Gastroesophageal sphincter (tissue), 4 donors: ENCODE measurements at places on chromosomes 6 and 20.

- ATAC-seq: no peak
These were observed 71.7 kb upstream of the SGK1 start for GRCh38 chr6:134389658-134390057.

DNA sequence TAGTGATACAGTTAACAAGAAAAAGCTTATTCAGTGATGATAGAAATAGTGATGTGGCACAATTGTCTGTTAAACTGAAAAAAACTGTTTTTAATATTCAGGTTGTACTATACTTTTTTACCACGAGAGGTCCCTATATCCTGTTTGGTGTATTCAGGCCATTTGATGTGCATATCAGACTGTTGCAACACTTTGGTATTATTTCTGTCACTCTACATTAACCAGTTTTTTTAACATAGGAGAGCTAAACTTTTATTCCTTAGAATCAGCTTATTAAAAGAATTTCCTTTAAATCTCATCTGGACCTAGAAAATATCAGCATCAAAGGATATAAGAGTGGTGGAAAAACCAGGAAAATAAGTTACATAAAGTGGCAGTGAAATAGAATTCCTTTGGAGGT, 36.8 kb downstream of the TSPYL4 start:
- peak; percentile 75 for ATAC-seq

- no peak for ATAC-seq
These were observed 85.8 kb downstream of the ZFP64 start for GRCh38 chr20:52105442-52106422.

DNA sequence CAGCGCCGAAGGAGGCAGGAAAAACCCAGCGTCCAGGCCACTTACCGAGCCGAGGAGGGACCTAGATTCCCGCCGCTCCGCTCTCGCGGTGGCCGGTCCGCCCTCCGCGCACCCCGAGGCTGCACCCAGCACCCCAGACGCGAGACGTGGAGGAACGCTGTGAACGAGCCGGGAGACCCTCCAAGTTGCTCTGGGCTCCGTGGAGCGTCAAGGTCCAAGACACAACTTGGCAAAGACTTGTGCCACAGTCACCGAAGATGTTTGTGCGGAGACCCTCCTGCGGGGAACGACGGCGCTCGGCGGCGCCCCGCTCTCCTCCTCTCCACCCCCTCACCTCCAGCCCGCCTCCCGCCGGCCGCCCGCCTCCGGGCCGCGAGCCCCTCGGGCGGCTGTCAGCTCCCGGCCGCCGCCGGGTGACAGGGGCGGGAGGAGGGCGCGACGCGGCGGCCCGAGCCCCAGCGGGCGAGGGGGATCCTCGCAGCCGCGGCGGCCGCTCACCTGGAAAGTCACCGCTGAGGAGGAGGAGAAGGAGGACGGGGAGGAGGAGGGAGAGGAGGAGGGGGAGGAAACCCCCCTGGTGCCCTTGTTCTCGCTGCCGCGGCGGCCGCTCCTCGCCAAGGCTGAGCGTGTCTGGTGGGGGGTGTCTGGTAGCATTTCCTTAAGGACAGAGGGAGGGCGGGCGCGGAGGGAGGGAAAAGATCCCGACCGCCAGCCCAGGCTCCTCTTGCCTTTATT, 637 bp upstream of the HIVEP2 start:
- peak; percentile 30 for ATAC-seq

DNA sequence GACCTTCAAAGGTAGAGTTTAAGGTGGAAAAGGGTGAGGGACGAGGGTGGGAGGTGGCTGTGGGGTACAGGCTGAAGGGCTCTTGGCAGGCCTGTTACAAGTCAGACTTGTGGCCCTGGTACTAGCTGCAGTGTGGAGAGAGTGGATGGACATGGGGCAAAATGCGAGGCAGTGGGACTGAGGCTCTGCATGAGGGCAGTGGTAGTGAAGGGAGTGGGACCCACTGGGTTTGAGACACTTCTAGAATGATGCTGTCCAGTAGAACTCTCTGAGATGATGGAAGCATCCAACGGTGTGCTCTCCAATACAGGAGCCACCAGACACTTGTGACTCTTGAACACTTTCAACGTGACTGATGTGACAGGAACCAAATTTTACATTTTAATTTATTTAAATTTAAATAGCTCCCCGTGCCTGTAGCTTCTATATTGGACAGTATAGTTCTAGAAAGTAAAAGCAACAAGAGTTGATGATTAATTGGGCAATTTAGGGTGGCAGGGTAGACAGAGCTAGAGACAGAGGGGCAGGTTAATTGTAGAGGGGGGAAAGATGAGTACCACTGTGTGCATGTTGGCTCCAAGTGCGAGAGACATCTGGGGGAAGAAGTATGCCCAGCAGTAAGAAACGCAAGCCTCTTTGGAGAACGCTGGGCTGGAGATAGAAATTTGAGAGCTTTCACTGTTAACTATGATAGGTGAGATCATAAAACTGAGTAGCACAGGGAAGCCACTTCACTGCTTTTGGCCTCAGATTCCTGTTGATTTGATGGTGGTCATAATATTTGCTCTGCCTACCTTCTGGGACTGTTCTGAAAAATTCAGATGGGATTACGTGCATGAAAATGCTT, 77.5 kb downstream of the TXNDC5 start:
- no peak for ATAC-seq

DNA sequence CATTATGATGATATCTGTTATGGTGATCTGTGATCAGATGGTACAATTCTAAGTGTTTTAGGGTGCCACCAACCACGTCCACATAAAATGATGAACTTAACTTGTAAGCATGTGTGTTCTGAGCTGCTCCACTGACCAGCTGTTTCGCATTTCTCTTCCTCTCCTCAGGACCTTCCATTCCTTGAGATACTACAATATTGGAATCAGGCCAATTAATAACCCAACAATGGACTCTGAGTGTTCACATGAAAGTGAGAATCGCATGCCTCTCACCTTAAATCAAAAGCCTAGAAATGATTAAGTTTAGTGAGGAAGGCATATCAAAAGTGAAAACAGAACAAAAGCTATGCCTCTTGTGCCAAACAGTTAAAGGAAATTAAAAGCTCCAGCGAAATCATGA, 114.6 kb downstream of the MAN1A1 start:
- ATAC-seq: no peak

- no peak for ATAC-seq
These were observed 149.0 kb downstream of the FUT9 start for GRCh38 chr6:96164802-96165201.

- no peak for ATAC-seq
These were observed 700.7 kb downstream of the EPM2A start for GRCh38 chr6:145034664-145035063.

- no peak for ATAC-seq
These were observed 115.4 kb downstream of the OPN5 start for GRCh38 chr6:47897247-47897646.

GRCh38 chr20:23147964-23148730, 62.0 kb upstream of the CD93 start:
- ATAC-seq: peak; percentile 54

DNA sequence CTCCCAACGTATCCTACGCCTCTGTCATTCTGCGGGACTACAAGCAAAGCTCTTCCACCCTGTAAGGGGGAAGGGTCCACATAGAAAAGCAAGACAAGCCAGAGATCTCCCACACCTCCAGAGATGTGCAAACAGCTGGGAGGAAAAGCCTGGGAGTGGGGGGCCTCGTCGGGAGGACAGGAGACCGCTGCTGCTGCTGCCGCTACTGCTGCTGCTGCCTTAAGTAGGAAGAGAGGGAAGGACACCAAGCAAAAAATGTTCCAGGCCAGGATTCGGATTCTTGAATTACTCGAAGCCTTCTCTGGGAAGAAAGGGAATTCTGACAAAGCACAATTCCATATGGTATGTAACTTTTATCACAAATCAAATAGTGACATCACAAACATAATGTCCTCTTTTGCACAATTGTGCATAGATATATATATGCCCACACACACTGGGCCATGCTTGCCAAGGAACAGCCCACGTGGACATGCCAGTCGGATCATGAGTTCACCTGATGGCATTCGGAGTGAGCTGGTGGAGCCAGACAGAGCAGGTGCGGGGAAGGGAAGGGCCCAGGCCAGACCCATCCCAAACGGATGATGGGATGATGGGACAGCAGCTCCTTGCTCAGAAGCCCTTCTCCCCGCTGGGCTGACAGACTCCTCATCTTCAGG, 108.8 kb upstream of the RAB32 start:
- ATAC-seq: no peak

- no peak for ATAC-seq
These were observed 80.8 kb downstream of the PRND start for GRCh38 chr20:4802527-4802926.

DNA sequence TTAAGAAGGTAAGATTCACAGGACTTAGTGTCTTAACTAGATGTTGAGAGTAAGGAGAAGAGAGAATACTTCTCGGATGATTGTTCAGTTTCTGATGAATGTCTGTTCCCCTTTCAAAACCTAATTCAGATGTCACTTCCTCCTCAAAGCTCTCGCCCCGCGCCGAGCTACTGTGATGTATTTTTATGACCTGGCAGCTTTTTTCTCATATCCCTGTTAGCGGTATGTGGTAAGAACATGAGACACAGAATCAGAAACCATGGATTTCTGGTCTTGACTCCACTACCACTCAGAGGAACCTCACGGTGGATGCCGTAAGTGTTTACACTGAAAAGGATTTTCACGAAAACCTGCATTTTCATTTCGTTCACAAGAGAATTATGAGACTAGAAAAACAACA, 48.4 kb downstream of the CEP43 start:
- ATAC-seq: no peak

- no peak for ATAC-seq
These were observed 176.3 kb downstream of the ADGRG6 start for GRCh38 chr6:142478117-142478516.

DNA sequence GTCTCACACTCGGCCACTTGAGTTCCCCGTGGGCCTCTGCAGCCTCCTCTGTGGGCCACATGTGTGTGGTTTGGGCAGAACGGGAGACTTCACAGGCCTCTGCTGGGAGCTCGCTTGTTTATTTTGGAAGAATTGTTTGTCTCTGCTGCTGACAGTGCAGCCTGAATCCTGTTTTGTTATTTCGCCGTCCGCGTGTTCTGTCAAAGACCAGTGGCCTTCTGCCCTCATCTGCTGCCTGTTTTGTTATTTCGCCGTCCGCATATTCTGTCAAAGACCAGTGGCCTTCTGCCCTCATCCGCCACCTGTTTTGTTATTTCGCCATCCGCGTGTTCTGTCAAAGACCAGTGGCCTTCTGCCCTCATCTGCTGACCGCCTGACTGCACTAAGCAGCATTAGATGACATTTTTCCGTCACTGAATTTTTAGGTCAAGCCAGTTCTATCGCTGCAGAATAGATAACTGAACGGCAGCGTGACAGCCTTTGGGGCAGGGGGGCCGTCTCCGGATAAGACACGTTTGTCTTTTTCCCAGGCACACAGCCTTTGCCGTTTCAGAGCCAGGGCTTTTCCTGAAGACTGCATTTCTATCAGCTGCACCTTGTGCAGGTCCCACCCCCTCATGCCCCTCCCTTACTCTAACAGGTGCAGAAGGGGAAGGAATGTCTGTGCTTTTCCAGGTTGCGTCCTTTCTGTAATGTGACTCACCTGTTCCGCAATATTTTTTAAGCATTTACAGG, 158.5 kb upstream of the AFDN start:
- ATAC-seq: peak; percentile 5

- ATAC-seq: no peak
These were observed 28.7 kb downstream of the FKBP1A start for GRCh38 chr20:1364106-1364505.

- peak; percentile 93 for ATAC-seq
These were observed 21.9 kb downstream of the SGK1 start for GRCh38 chr6:134295953-134296553.

DNA sequence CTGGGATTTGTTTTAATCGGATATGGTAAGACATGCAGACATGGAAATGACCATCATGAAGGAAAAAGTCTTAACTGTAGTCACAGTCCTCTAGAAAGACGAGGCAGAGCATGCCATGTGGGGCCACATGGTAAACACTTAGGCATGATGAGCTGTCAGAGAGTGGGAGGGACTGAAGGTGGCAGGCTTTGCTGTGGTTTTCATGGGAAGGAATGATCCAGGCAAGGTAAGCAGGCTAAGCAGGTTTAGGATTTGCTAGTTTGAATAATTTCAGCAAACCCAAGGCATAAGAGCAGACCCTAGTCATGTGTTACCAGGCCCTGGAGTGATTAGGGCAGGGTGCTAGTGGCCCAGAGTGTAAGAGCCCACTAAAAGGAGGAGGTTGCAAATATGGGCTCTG, 47.2 kb upstream of the STMND1 start:
- ATAC-seq: no peak

DNA sequence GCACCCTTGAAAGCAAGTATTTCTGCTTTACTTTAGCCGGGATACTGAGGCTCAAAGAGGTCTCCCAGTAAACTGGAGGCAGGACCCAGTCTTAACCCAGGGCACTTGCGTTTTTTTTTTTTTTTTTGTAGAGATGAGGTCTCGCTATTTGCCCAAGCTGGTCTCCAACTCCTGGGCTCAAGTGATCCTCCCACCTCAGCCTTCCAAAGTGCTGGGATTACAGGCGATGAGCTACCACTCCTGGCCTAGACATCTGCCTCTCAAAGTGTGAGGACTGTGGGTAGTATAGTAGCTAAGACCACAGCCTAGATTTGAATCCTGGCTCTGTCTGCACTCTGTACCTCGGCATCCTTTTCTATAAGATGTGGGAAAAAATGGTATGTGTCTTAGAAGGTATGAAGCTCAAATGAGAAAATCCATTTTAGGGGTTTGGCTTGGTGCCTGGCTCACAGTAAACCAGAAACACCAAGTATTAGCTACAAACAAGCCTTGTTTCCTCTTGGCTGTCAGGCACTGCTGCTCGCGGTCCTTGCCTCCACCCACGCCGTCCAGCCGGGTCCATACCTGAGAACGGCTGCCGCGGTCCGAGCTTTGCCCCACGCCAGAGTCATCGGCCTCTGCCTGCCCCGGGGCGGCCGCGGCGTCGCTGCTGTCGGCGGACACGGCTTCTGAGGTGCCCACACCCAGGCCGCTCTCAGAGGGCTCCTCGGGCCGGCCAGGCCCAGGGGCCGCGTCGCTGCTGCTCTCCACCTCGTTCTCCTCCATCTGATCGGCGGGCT, 1.2 kb downstream of the ZNF335 start:
- no peak for ATAC-seq
